Smooth muscle cell of the pulmonary artery (primary cell): ENCODE measurements at places on chromosomes 3 and 15. TPM values are rescaled to one million over a fixed set of nuclear protein-coding genes. Genes with fewer than 3 reads are reported as not detected.

Gene GP5
- total RNA-seq = 0.33 and 0.69 TPM in 2 replicates

Gene FOXL2
- 0.10 TPM in 1 of 2 replicates, not detected in the other for total RNA-seq

Gene CELF6
- total RNA-seq = 0.07 and 0.23 TPM in 2 replicates

Gene RGMA
- 1.3 and 1.7 TPM in 2 replicates for total RNA-seq

Gene ASTE1
- 6.2 and 7.4 TPM in 2 replicates for total RNA-seq

Gene POLQ
- 1.3 and 2.6 TPM in 2 replicates for total RNA-seq

Gene TMEM207
- total RNA-seq = not detected in 2 replicates

Gene NLGN1
- 2.3 and 5.8 TPM in 2 replicates for total RNA-seq

Gene LRRN1
- 0.30 and 0.33 TPM in 2 replicates for total RNA-seq

Gene PP2D1
- total RNA-seq = not detected in 2 replicates

Gene GXYLT2
- total RNA-seq = 25.7 and 33.5 TPM in 2 replicates

Gene SLC38A3
- not detected in 2 replicates for total RNA-seq

Gene ANKRD63
- not detected in 2 replicates for total RNA-seq

Gene PROK2
- total RNA-seq = not detected in 2 replicates

Gene PLAAT1
- not detected in 2 replicates for total RNA-seq

Gene ZCWPW2
- 0.66 and 1.2 TPM in 2 replicates for total RNA-seq

Gene ARF4
- total RNA-seq = 330 and 359 TPM in 2 replicates

Gene TTLL13
- 0.07 TPM in 1 of 2 replicates, not detected in the other for total RNA-seq

Gene TLNRD1
- total RNA-seq = 4.8 and 5.3 TPM in 2 replicates

Gene SCN11A
- under 0.01 TPM in 1 of 2 replicates, not detected in the other for total RNA-seq

Gene CNTN6
- 0.86 and 1.9 TPM in 2 replicates for total RNA-seq

Gene CPA3
- total RNA-seq = not detected in 2 replicates

Gene KBTBD8
- total RNA-seq = 3.1 and 4.2 TPM in 2 replicates
